Fibroblast of skin of left quadriceps (primary cell): ENCODE measurements at places on chromosomes 3 and 15.
A peak's percentile ranks its signal among the peaks of the same experiment; 100 is the strongest.

- DNase-seq: peak; percentile 87
Measured at GRCh38 chr3:46935168-46935858, 41.2 kb downstream of the CCDC12 start.

DNA sequence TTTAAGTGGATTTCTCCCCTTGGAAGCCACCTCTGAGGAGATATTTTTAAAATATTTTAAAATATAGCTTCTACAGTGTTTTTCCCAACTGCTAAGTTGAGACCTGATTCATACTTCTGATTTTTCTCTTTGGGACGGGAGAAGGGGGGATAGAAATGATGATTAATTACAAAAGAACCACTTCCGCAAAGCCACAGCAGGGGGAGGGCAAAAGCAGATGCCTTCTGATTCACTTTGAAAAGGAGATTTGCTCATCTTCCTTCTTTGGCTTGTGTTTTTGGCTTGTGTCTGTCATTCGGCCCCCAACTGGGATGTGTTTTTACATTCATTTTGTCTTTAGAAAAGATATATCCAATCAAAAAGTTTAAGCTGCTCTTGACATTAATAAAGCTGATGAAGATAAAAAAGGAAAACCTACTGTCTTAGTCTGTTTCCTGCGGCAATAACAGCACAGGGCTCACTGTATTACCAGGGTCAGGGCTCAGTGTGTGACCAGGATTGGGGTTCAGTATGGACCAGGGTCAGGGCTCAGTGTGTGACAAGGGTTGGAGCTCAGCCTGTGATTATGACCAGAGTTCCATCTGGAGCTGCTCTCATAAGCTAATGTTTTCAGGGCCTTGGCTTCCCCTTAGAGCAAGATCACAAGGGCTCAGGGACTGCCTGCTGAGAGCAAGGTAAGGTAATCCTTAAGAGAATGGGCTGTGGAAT, 223.2 kb downstream of the MTHFS start:
- DNase-seq: peak; percentile 65

DNA sequence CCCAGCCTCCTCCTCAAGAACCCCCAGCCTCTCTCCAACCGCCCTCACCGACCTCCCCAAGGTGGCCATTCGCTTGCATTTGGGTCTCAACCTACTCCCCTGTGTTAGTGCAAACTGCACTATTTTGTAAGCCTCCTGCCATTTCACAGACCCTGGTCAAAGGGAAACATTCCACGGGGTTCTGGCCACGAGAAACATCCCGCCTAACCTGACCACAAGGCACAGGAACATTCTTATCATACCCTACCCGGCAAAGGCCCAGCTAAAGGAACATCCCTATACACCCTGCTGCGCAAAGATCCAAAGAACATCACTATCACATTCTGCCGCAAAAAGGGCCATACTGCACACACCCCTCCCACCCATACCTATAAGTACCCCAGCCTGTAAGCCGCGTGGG, 22.9 kb downstream of the RPSA start:
- no peak for DNase-seq

- DNase-seq: no peak
Measured at GRCh38 chr3:112005091-112005672, 6.5 kb downstream of the TAGLN3 start.

GRCh38 chr3:45590256-45590655, 4.3 kb upstream of the LIMD1 start:
- no peak for DNase-seq

DNA sequence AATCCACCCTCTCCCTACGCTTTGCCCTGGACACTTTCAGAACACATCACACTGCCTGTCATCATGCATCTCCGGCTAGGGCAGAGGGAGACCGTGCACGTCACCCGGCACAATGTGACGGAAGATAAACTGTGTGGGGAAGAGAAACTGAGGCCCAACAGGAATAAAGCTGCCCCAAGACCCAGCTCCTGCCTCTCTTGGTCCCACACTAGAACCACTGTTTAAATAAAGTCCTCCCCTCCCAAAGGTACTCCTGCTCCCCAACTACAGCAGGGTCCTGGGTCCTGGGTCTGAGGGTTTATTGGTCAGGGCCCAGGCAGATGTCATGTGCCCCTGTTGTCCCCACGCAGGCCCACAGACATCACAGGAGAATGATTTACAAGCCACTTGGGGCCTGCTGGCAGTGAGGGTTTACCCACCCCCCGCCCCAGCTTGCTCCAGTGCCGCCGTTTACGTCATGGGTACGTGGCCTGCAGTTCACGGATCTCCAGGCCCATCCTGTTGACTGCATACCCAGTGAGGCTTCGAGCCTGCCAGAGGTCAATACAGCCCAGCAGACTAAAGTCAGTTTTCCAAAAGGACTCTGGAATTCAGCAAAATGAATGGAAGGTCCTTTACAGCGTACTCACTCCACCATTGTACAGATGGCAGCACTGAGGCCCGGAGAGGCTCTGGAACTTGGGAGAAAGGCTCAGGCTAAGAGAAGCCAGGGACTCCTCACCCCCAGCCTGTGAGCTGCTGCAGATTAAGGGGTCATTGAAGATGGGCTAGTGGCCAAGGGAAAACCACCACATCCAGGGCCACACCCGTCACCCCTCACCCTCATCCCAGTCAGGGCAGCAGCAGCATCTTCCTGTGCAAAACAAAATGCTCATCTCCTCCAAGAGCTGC, 23.2 kb downstream of the ALS2CL start:
- DNase-seq: no peak

- DNase-seq: peak; percentile 82
Measured at GRCh38 chr3:151751161-151751560, 17.4 kb downstream of the AADACL2 start.

GRCh38 chr15:74869372-74869725, 3.8 kb downstream of the SCAMP2 start:
- no peak for DNase-seq

DNA sequence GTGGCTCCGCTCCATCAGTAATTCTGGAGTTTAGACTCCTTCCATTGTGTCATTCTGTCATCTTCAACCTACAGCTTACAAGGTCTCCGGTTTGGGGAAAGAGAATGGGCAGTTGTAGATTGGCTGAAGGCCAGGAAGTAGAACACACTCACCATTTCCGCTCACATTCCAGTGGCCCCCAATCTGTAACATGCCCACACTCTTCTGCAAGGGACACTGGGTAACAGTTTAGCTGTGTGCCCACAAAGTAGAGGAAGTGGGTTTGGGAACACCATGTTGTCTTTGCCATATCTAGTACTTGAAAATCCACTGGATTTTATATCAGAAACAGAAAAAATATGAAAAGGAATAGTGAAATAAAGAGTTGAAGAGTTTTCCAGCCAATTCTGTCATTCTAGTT, 153.5 kb downstream of the SV2B start:
- no peak for DNase-seq

DNA sequence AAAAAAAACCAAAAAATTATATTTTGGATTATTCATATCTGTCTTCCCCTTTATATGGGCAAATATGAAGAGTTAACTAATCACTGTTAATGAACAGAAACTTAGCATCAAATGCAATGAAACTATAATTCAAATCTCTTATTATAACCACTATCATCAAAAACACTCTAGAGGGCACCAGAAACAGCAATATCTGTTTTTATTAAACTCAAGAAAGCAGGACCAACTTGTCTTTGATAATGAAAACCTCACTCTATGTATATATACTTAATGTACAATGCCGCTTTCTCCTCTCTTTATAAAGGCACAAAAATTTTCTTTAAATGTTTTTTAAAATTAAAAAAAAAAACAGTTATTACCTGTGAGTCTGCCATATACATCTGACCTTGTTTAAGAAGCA, 92.7 kb downstream of the UACA start:
- no peak for DNase-seq

- DNase-seq: no peak
Measured at GRCh38 chr3:132592216-132592615, 4.9 kb upstream of the ACKR4 start.

DNA sequence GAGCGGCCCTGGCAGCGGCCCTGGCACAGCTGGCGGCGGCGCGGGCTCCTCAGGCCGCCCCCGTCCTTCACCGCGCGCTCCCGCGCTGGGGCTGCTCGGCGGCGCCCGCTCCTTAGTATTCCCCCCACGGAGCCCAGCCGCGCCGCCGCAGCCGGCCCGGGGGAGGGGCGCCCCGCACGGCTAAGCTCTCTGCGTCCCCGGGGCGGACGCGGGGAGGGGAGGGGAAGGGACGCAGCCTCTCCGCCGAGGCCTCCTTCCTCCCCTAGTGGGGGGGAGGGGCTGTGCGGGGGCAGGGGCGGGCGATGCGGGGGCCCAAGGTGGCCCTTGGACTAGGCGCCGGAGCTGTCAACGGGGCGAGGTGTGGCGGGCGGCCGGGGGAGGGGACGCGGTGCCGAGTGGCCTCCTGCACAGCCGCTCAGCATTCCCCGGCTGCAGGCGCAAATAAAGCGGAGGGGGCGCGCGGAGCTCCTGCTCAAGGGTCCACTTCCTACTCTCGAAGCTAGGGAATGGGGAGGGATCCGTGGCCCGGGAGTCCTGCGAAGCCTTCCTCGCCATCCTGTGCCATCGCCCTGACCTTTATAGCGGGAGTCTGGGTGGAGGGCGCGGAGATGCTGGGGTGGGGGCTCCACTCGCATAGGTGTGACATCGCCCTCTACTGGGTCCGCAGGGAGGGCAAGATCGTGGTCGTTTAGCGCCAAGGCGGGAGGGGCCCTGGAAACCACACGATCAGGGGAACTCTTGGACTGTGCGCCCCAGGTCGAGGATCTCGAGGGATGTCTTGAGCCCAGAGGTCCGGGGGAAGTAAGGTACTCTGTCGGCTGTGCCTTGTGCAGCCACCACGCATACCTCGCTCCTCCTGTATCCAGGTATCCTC, 22.2 kb downstream of the EPHB3 start:
- no peak for DNase-seq

DNA sequence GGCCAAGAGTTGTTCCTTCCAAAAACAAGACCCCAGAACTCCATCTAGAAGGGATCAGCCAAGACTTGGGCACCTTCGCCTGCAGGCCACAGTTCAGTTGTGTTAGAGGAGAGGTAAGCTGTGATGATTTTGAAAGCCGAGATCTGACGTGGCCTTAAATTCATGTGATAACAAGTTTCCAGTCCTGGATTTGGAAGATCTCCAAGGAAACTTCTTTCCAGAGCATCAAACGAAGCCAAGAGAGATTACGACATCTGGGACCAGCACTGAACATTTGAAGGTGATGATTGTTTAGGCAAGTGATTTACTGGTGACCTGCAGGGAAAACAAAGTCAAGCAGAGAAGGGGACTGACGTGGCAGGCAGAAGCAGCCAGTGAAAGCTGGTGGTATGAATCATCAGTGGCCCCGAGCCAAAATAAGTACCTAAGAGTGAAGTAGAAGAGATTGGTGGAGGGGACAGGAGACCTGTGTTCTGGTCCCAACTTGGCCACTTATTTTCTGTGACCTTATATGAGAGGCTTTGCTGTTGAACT, 339.0 kb upstream of the PROK2 start:
- DNase-seq: peak; percentile 98

DNA sequence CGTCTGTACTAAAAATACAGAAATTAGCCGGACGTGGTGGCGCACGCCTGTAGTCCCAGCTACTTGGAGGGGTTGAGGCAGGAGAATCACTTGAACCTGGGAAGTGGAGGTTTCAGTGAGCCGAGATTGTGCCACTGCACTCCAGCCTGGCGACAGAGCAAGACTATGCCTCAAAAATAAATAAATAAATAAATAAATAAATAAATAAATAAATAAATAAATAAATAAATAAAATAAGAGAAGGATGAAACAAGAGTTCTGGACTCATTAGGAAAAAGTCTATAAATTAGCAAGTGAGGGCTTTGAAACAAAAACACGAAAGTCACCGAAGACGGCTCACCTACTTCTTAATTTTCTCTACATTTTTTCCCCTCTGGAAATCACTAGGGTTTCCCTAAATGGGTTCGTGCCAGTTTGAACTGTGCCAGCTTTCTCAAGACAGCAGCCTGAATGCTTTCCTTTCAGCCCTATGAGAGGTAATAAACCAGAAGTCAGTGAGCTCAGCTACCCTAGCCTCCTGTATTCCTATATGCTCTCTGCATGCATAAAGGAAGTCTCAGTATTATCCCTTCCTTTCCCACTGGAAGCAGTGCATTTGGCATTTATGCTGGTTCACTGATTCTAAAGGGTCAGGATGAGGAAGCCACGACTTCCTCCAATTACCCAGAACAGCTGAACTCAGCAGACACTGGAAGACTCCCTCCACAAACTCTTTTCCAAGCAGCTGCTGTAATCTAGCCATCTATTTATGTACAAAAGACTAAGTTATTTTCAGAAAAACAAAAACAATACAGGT, 266.9 kb downstream of the ZBBX start:
- no peak for DNase-seq

- no peak for DNase-seq
Measured at GRCh38 chr15:68621535-68621934, 42.7 kb downstream of the CORO2B start.

DNA sequence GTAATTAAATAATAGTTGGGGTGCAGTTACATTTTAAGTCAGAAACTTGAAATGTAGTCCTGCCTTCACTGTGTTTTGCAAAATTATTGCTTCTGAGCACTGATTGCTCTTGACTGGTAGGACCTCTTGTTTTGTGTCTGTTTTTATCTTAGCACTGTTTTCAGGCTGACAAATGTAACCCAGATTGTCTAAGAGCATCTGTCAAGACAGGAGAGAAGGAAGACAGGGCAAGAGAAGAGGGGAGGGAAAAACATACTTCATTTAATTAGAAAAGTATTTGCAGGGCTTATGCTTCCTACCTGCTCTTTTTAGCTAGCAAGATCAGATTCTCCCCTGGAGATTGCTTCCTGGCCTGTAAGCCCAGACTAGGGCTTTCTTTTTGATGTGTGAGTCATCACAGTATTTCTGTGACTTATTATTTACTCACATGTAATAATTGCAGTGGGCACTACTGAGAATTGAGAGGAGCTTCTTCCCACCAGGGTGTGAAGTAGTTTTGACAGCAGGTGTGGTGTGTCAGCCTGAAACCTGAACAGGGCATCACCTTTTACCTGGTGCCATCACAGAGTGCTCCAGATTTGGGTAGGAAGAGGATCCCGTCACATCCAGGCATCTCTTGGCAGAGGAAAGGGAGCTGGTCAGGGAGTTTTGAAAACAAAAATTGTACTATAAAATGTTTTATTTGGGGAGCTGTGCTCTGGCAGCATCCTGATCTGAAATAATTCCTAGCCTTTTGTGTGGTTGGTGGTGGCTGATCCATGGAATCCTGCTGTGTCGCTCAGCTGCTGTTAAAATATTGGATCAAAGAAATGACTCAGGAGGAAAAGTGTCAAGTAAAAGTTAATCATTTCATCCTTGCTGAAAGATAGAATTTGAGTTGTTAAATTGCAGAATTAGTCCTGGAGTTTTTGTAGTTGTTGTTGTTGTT, 98.2 kb downstream of the TMEM108 start:
- DNase-seq: no peak

- no peak for DNase-seq
Measured at GRCh38 chr3:42898896-42899675, 6.9 kb upstream of the ZNF662 start.

GRCh38 chr3:177487635-177488186, 290.4 kb upstream of the TBL1XR1 start:
- DNase-seq: no peak
